ENCODE measurements at places on chromosomes 16 and 17.
A peak's percentile ranks its signal among the peaks of the same experiment; 100 is the strongest.

DNA sequence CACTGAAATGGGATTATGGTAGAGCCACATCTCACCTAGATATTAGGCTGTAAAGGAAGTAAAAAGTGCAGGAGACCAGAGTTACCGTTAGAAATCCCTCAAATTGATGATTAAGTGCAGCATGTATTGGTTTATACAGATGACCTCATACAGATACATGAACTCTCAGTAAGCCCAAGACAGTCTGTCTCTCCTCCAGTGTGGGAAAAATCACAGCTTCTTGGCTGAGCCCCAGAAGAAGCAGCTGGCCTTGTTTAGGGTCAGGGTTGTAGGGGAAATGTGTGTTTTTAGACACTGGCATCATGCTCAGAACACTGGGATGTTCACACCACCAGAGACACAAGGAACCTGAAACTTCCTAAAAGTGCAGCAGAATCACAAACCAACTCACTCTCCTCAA, 135.9 kb downstream of the KATNIP start:
- no peak overlapping the region for H3K27ac ChIP-seq
- no peaks in the 10 kb centered on the region for H3K4me1 ChIP-seq
- no peaks in the 10 kb centered on the region for H3K27me3 ChIP-seq
- DNase-seq, result no peak
- no peak overlapping the region for H3K4me3 ChIP-seq

GRCh38 chr16:67187175-67187890, 2.6 kb downstream of the EXOC3L1 start:
- H3K27ac ChIP-seq, result no peak overlapping the region
- peaks cover 17% of the 10 kb centered on the region for H3K4me1 ChIP-seq
- DNase-seq, result no peak
- H3K27me3 ChIP-seq, result peaks cover 8% of the 10 kb centered on the region

DNA sequence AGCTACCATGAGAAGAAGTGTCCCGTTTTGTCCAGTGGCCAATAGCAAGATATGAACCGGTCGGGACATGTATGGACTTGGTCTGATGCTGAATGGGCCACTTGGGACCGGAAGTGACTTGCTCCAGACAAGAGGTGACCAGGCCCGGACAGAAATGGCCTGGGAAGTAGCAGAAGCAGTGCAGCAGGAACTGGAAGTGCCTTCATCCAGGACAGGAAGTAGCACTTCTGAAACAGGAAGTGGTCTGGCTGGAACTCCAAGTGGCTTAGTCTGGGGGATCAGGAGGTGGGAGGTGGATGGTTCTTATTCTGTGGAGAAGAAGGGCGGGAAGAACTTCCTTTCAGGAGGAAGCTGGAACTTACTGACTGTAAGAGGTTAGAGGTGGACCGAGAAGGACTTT, 5.3 kb downstream of the EFNB3 start:
- peaks cover 18% of the 10 kb centered on the region for H3K4me1 ChIP-seq
- no peak overlapping the region for H3K27ac ChIP-seq
- no peaks in the 10 kb centered on the region for H3K36me3 ChIP-seq
- H3K4me3 ChIP-seq, result no peak overlapping the region

DNA sequence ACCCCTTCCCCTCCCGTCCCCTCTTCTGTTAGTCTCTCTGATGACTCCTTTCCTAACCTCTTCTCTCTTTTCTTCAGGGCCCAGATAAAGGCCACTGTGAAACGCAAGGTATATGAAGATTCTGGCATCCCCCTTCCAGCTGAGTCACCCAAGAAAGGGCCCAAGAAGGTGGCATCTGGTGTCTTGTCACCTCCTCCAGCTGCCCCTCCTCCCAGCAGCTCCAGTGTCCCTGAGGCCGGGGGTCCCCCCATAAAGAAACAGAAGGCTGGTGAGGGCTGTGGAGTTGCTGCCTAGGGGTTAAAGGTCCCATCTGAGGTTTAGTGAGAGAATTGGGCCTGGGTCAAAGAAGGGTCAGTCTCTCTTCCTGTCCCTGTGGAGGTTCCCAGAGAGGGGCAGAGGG, 4.0 kb downstream of the RNASEK start:
- H3K27me3 ChIP-seq, result no peaks in the 10 kb centered on the region
- H3K4me1 ChIP-seq, result peaks cover 15% of the 10 kb centered on the region
- H3K27ac ChIP-seq, result no peak overlapping the region
- no peak for DNase-seq

DNA sequence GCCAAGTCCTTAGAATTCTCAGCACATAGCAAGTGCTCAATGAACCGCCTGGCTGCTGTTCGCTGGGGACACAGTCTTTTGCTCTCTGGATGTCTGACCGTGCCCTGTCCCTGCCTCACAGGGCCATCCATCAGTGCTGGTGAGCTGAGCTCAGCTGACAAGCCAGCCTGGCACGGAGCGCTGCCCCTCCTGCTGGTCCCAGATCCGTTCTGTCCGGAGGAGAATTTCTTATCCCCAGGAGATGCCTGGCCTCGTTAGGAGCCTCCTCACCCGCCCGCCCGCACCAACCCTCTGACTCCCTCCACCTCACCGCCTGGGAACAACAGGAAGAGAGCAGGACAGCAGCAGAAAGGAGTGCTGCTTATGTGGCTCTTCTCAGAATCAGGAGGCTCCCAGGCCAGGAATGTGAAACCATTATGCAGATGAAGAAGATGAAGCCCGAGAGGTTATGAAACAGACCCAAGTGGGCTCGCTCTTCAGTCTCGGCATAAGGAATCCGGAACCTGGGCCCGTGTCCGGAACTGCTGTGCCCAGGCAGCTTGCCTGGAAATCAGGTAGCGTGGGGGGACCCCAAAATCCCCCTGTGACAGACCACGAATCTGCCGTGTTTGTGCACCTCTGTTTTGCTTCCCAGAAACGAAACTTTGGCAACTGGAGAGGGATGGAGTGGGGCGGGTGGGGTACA, 28.8 kb upstream of the RMI2 start:
- no peak for DNase-seq
- H3K4me1 ChIP-seq, result peaks cover 23% of the 10 kb centered on the region
- H3K27me3 ChIP-seq, result no peaks in the 10 kb centered on the region

DNA sequence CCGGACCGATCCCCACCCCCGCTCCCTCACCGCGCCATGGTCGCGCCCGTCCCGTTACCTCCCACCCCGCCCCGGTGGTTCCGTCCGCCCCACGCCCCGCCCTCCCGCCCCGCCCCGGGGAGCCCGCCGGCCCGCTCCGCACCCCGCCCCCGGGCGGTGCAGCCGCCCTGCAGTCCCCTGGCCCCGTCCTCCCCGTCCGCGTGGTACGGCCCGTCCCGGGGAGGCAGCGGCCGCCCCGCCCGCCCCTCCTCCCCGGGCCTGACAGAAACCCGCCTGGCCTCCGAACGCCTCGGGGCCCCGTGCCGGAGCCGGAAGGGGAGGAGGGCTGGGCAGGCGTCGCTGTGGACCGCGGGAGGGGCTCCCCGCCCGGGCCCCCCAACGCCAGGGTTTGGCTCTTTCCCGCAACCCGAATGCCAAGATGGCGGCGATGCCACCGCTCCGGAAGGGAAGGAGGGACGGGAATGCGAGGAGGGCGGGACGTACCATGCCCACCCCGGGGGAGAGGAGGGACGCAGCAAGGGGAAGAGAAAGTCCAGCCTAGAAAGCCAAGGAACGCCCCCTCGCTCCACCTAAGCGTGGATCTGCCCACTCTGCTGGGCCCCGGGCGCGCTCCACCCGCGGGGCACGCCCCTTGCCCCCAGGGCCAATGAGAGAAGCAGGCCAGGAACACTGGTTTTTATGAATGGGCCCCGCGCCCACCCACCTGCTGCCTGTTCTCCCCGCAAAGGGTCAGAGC, at the start of gene PIP4K2B:
TSS of gene PIP4K2B (minus strand) at position 56 of the 736 bp plus-strand sequence. CDS start 132 bp downstream, outside the sequence.
- DNase-seq, result peak; percentile 93
- no peaks in the 10 kb centered on the region for H3K27me3 ChIP-seq
- peaks cover 21% of the 10 kb centered on the region for H3K36me3 ChIP-seq
- H3K4me1 ChIP-seq, result peaks cover 5% of the 10 kb centered on the region
- peak within 1 kb of the TSS; percentile 99 for H3K27ac ChIP-seq

Measured in H1 (cell line).